Bone marrow (tissue), 2 donors: ENCODE measurements at places on chromosomes 16 and 17.

DNA sequence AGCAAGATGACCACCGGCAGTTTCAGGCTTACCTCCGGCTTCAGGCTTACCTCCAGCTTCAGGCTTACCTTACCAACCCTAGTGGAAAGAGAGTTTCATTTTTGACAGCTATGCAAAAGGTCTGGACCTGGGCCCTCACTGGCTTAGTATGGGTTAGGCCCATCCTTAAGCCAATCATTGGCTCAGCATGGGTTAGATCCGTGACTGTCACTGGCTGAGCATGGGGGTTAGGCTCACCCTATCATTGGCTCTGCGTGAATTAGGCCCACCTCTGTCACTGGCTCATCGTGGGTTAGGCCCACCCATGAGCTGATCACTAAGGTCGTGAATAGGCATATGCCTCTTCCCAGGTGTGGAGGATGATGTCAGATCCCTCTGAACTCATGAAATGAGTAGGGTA is 8.1 kb downstream of the NDE1 start:
- DNase-seq: no peak

GRCh38 chr16:19884611-19885450 is at the start of gene GPRC5B:
Gene GPRC5B, minus strand, starts transcription at chr16:19884848. Its CDS starts 12,003 bp downstream, at chr16:19872845.
- no peak for DNase-seq

DNA sequence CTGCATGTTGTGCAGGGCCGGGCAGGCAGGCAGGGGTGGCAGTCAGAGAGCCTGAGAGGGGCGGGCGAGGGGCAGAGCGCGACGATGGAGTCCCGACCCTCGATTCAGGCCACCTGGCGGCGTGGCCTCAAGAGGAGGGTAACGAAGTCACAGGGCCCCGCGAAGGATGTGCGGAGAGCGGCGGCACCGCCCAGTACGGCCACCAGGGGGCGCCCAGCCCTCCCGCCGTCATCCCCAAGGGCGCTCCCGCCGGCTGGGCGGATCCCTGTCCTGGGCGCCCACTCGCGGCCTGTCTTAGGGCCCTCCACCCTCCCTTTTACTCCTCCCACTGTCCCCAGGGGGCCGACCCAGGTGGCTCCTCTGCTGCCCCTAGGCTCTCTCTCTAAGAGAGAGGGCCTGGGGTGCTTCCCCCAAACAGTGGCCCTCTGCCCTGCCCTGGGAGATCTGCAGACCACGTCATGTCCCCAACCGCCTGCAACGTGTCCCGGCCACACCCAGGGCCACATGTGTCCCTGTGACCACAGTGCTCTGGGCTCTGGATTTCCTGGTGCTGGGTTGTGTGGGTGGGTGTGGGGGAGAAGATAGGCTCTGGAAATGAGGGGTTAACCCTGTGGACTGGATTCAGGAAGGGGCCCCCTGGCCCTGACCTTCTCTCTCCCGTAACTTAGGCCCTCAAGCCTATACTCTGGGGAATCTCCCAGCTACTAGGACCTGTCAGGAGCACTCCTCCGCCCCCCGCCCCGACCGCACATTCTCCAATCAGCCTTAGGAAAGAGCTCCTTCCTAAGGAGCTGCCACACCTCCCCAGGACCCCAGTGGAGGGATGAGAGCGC is 5.9 kb downstream of the DPEP2 start:
- peak; percentile 62 for DNase-seq

DNA sequence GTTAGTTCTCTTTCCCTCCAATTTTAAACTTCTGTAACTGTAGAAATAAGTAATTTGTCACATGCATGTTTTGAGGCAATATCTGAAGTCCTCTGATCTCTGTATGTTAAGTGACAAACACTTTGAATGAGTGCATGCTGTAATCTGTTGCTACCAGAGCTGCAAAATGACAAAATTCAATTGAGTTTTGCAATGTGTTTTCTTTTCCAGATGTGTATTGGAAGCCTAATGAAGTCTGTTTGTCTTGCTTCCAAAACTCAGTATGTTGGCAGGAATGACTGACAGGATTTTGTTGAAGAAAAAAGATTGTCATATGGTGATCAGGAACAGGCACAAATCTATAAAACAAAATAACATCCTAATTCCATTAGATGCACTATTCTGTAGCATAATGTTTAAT is 561.6 kb upstream of the CDH8 start:
- DNase-seq: no peak

DNA sequence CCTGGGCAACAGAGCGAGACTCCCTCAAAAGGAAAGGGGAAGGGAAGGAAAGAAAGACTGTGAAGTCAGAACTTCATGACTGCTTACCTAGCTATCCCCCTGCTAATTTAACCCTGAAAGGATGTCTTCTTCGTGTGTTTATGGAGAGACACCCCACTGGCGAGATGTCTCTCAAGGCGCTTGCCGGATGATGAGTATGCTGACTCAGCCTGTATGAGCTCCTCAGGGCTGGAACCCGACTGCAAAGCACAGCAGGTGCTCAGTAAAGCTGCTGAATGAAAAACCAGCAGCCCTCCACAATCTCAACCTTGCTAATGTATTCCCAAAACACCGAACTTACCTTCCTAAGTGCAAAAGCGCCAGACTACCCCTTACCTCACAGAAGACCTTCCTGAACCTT is 2.3 kb downstream of the ANKFY1 start:
- DNase-seq: no peak

- DNase-seq: no peak
These were observed 217.3 kb downstream of the NTN1 start for GRCh38 chr17:9238340-9239245.

DNA sequence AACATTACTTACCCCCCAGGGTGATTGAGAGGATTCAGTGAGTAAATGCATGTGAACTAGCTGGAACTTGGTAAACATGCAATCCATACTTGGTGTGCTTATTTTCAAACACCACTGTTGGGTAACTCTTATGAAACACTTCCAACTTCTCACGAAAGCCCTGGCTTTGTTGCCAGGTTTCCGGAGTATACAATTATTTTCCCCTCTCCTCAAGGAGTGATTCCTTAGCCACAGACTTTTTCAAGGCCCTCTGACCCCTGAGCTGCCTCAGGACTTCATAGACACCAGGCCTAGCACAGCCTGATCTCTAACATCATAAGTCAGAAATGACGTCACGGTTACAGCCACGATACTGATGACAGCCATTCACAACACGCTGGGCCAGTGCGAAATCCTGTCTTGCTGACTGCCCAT is 27.6 kb downstream of the HSD17B2 start:
- no peak for DNase-seq

- DNase-seq: no peak
These were observed 81.8 kb downstream of the CPPED1 start for GRCh38 chr16:12721841-12722421.

- DNase-seq: no peak
These were observed 418.1 kb downstream of the SOX9 start for GRCh38 chr17:72538901-72539352.

- DNase-seq: no peak
These were observed 99.9 kb downstream of the NDE1 start for GRCh38 chr16:15749985-15750384.

GRCh38 chr17:40338058-40338457 is 26.5 kb downstream of the GJD3 start:
- no peak for DNase-seq

GRCh38 chr17:17388657-17389496 is 85.7 kb downstream of the NT5M start:
- no peak for DNase-seq

DNA sequence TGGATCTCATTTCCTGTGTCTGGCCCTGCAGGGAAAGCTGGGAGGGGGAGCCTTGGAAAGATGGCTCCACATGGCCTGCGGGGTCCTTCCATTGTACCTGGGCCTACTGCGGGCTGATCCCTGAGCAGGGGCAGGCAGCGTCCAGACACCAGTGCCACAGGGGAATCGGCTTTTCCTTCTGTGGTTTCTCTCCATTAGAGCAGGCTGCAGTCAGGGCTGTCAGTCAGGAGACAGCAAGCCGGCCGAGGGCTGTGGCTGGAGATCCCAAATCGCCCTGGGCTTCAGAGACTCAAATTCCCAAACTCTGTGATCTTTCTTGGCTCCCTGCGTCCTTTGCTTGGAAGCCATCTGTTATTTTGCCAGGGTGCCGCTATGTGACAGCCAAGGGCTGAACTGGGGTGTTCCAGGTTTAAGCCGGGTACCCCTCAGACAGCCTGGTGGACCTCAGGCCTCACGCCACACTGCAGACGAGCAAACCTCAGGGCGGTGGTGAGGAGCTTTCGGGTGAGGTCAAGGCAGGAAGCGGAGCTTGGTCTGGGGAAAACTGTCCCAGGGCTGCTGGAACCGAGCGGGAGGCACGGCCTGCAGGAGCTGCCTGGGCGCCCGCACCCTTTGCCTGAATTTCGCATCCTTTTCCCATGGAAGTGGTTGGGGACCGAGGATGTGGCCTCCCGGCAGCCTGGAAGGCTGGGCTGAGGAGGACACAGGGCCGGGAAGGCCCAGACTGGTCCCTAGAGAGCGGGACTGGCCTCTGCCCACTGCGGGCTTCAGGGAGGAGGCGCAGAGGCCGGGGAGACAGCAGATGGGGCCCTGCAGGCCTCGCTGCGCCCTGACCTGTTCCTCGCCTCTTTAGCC is 1.5 kb upstream of the CPNE7 start:
- DNase-seq: no peak

GRCh38 chr17:37743612-37743874 is 1.3 kb downstream of the HNF1B start:
- DNase-seq: no peak

DNA sequence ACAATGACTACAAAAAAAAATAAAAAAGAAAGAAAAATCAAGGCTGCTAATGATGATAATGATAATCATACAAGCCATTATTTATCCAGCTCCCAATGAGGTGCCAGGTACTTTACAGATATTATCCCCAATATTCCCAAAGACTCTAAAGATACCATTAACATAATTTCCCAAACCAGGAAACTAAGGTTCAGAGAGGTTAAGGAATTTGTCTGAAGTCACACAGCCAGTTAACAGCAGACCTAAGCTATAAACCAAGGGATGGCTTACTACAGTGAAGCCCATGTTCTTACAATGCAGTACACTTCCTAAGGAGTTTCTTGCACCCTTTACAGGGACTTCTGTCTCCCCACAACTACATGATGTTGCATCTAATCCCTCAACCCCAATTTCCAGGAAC is 45.7 kb upstream of the CDH5 start:
- DNase-seq: no peak

GRCh38 chr17:38703742-38704605 is 1.1 kb upstream of the MLLT6 start:
- peak; percentile 53 for DNase-seq

GRCh38 chr16:3220839-3221238 is 14.1 kb downstream of the ZNF200 start:
- no peak for DNase-seq

DNA sequence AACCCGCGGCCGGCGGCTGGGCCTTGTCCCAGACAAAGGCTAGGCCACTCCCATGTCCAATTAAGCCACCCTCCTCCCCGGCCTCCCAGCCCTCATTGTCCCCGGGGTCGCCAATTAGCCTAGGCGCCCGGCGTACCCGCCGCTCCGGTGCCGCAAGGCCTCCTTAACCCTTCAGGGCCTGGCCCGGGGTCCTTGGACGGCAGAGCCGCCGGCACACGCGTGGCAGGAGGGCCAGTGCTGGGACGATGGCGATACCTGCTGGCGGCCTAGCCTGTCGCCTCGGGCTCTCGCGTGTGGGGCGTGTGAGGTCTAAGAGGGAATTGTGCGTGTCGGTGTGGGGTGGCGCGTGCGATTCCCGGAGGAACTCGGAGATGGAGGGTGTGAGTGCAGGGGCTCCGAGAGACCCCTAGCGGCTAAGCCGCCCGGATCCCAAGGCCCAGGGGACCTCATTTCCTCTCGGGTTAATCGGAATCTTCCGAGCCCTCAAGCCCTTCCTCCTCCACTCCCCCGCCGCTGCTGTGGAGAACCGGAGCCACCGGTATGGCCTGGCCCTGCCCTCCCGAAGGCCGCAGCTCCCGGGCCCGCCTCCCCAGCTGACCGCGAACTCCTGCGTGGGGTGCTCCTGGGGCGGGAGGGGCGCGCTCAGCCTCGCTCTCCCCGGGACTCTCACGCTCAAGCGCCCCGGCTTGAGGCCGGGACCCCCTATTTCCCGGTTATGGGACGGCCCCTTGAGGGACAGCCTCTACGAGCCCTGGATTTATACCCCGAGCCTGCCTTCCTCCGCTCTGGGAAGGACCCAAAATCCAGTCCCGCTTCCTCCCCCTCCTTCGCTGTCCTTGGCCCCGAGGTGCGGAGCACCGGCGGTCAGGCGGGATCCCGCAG is 11.9 kb downstream of the TBX2 start:
- no peak for DNase-seq

GRCh38 chr17:61837175-61838051 is 25.9 kb downstream of the BRIP1 start:
- DNase-seq: peak; percentile 56

- DNase-seq: no peak
These were observed 740 bp upstream of the ATP6V0D1 start for GRCh38 chr16:67481561-67482232.

GRCh38 chr17:81405411-81405872 is 10.2 kb downstream of the BAHCC1 start:
- DNase-seq: no peak

DNA sequence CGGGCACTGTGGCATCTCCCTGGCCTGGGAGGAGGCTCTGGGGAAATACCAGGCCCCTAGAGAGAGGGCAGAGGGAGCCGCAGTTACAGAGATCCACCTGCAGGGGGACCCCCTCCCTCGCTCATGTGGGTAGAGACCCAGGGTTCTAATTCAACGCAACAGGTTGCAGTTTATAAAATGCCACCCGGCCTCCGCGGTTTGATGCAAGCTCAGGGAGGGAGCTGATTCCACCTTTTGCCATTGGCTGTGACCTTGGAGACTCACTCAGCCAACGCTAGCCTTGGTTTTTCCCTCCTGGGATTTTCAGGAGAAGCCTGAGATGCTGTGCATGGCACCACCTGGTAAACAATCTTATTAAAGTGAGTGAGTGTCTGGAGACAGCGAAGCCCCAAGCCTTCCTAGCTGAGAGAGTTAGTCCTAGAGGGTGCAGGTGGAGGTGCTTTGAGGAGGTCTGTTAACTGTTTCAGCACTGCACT is 12.1 kb downstream of the TTLL6 start:
- DNase-seq: peak; percentile 11

DNA sequence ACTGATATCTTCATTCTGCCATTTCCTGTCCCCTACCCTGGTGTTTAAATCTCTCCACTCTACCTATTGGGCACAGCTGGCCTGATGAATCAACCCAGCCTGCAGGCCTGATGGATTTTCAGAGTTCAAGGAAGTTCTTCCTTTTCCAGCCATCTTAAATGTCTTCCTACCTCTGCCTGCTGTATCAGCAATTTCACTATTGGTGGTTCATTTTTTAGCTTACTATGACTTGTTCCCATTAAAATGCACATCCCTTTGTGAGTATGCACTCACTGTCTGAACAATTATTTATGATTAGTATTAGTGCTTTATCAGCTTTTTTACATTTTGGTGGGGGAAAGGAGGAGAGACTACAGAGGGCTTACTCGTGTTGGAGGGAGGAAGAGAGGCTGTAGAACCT is 48.6 kb upstream of the CRHR1 start:
- no peak for DNase-seq
